ENCODE measurements at places on chromosomes 7 and 10.
A peak's percentile ranks its signal among the peaks of the same experiment; 100 is the strongest.

- no peak for DNase-seq
Measured at GRCh38 chr10:71547876-71548846, 151.4 kb downstream of the CDH23 start.

- no peak for DNase-seq
Measured at GRCh38 chr10:101358706-101359300, 4.8 kb downstream of the BTRC start.

DNA sequence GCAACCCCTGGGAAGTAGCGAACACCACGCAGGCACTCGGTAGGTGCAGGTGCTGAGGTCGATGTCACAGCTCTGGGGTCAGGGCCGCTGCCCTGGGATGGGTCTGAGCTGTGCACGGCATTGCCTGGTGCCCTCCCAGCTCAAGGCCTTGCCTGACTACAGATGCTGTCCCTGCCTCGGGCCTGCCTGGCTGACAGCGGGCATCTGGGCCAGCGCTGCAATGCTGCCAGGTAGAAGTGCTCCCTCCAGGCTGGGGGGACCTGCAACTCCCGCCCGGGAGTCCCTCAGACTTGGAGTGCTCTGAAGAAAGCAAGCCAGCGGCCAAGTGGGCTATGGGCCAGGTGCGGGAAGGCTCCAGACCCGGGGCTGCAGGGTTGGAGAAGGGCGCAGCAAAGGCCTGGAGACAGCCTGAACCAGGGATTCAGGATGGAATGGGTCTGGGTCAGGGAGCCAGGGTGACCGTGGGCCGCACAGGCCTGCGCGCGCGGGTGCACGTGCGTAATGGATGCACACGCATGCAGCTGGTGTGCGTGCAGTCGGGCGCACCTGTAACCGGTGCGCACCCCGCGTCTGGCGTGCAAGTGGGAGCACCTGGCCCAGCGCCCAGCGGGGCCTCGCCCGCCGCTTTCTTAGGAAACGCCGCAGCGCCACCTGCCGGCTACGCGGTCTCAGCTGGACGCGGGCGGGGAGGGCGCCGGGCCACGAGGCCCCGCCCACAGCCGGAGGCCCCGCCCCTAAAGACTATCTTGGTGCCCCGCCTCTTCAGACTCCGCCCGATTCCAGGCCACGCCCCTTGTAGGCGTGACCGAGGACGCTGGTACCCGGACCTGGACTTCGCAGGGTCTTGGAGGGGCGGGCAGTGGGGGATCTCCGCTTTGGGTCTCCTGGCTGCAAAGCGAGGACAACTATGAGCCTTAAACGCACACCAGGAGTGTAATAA lies 46.7 kb downstream of the MICALL2 start:
- peak; percentile 82 for DNase-seq

DNA sequence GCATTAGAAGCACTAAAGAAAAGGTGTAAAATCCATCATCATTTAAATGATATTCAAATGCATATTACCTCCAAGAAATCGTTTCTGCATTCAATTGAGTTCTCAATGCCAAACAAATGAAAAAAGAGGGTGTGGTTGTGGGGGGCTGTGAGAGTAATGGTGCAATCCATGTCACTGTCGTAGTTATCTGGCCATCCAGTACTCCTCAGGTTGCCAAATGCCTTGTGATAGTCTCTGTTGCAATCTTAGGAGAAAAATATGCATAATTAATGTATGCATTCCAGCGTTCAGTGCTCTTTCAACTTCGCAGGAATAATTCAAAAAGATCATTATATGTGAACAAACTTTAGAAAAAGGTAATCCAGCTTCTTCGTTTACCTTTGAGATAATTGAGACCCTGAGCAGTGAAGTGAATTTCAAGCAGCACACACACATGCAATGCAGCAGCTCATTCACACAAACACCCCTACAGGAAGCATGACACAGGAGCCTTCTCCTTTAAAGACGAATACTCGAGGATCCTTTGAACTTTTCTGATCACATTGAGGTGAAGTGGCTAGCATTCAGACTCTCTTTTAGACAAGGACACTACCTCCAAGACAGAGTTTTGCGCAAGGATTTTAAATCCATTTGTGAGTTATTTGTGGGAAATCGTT lies 73.4 kb downstream of the OR13A1 start:
- no peak for DNase-seq

GRCh38 chr7:134297489-134297888 lies 19.2 kb downstream of the SLC35B4 start:
- DNase-seq, result no peak

DNA sequence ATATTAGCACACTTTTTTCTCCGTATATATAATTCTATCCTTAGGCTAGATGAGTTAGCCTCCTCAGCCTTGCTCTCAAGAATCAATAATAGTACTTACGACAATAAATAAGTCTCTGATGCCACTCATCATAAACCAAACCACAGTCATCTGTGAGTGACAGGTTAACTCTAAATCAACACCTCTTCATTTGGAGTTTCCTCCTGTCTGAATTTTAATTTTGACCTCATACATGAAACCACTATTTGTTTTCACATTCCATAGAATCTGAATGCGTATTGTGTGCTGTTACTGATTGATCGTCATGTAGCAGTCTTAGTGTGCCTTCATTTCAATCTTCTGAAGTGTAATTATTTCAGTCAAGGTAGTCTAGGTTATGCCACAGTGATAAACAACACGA lies 85.8 kb downstream of the HGF start:
- no peak for DNase-seq
